ENCODE measurements at places on chromosomes 6 and 20.

DNA sequence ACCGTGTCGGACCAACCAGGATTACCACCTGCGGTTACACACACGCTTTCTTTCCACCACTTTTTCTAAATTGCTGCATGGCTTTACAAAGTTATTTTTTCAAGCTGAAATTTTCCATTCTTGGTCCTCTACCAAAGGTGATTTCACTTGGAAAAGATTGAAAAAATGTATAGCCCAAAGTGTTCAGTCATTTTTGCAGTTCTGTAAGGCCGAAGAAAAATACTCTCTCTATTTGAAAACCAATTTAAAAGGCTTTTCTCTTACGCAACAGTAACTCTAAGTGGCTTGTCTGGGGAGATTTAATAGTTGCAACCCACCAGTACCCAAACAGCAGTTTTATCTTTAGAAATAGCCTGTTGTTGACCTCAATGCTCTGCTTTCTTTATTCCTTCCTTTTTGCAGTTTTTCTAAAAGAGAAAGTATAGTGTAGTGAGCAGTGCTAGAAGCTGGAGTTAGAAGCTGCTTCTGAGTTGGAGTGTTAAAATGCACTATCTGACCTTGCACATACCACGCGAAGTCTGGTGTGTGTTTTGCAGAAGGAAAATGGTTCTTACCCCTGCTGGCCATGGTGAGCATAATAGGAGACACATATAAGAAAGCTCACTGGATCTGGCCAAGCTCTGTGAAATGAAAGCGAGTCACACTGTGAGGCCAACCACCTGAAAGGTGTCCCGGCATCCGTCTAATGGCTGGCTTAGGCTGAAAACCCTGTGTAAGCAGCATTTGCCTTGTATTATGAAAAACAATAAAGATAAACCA lies 271.6 kb upstream of the PRND start:
- DNase-seq, result no peak

DNA sequence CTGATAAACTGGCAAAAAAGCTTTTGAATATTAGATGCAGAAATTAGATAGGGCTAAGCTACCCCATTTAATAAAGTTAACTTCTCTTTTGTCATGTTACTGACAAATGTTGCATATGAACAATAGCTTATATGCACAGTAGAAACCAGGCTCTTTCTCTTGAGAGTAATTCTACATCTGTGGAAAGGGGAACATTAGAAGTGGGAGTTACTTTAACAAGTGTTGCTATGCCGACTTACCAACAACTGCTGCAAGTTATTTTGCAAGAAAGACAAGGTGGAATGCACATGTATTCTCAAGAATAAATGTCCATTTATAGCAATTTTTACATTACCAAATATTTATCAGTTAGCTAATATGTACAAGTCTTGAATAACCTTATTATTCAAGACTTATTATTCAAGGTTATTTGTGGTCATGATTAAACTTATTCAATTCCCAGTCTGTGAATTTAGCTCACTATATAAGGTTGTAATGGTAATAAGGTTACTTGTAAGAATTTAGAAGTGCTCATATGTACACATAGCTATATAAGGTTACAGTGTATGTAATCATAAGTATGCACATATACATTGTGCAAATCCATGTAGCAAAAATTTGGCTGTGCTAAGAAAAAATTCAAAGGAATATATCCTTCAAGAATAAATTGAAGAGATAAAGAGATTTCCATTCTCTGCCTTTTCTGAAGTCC lies 38.3 kb downstream of the ADGRG6 start:
- no peak for DNase-seq

GRCh38 chr6:111939902-111940301 lies 66.7 kb upstream of the FYN start:
- no peak for DNase-seq

- DNase-seq, result no peak
Observed at GRCh38 chr6:87436435-87436834, 28.7 kb downstream of the CFAP206 start.

DNA sequence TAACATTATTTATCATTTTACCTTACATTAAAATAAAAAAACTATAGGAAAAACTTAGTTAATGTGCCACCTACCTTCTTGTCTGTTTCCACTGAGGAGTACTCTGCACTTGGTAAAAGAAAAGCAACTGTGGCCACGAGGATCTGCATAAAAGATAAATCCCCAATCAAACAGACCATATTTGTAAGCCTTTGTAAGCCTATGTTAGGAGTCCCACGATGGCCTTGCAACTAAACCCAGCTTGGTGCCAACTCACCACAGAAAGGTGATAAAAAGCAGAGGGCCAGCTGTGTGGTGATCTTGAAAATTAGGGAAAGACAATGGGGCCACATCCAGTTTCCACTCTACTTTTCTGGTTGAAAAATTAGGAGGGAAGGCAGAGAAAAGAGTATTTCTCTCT lies 156.9 kb downstream of the INSM1 start:
- no peak for DNase-seq

DNA sequence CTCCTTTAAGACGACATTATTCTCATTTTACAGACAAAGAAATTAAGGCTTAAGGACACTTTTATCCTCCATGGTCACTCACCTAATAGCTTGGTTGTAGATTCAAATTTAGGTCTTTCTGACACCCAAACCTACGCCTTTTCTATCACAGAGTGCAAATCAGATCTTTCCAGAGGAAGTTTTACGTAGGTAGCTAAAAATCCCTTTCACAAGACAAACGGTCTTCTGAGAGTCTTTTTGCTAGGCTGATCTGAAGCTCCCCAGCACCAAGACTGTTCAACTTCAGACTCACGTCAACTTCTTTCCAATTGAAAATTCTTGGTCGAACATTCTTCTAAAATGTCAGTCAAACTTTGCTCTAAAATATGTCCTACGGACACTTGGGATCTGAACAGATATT lies 46.5 kb downstream of the BLOC1S5 start:
- no peak for DNase-seq
